ENCODE measurements at places on chromosomes 6 and 20. TPM values are rescaled to one million over a fixed set of nuclear protein-coding genes. Genes with fewer than 3 reads are reported as not detected.
A peak's percentile ranks its signal among the peaks of the same experiment; 100 is the strongest.

DNA sequence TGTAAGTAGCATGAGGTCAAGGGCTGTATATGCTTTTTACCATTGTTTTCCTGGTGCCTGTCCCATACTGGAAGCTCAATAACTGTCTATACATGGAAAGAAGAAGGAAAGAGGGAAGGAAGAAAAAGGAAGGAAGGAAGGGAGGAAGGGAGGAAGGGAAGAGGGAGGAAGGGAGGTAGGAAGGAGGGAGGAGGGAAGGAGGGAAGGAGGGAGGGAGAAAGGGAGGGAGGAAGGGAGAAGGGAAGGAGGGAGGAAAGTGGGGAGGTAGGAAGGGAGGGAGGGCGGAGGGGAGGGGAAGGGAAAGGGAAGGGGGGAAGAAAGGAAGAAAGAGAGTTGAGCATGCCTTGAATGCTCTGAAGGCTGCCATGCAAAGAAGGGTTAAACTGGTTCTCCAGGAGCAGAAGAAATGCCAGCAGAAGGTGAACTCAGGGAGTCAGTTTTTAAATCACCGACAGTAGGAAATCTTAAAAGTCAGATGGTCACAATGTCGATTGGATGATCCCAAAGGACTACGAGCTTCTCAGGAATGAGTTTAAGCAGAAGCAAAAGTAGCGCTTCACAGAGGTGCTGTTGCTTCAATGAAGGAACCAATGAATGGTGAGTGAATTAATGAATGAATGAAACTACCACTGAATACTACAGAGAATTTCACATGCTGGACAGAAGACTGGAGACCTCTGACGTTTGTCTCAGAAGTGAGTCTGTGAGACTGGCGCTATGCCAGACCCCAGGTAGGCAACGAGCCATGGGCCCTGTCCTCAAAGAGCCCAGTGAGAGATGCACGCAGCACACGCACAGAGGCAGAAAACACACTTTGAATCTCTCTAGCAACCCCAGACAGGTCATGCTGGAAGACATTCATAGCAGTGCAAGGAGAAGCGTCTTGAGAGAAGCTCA is 117.6 kb downstream of the MRPL14 start:
- no peak overlapping the region for H3K4me3 ChIP-seq
- no peaks in the 10 kb centered on the region for H3K36me3 ChIP-seq
- no peak for DNase-seq
- H3K4me1 ChIP-seq = peaks cover 44% of the 10 kb centered on the region

DNA sequence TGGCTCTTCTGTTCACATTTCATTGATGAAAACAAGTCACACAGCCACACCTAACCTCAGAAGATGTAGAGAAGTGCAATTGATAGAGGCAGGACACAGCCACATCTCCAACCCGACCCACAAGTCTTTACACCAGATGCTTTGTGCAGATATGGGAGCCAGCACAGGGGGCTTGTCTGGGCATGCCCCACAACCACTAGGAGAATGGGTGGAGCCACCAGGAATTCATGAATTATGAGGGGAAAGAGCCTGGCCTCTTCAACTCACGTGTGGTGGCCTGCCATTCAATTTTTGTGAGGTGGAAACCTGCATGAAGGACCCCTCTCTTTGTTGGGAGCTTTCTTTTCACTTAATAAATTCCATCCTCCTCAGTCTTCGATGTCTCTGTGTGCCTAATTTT is 79.1 kb downstream of the OGFRL1 start:
- no peak overlapping the region for H3K4me3 ChIP-seq
- H3K27me3 ChIP-seq = no peaks in the 10 kb centered on the region
- peaks cover 10% of the 10 kb centered on the region for H3K36me3 ChIP-seq
- H3K27ac ChIP-seq = no peak overlapping the region
- H3K4me1 ChIP-seq = peaks cover 34% of the 10 kb centered on the region

- no peaks in the 10 kb centered on the region for H3K36me3 ChIP-seq
- no peak overlapping the region for H3K27ac ChIP-seq
- H3K27me3 ChIP-seq = no peaks in the 10 kb centered on the region
- peaks cover 24% of the 10 kb centered on the region for H3K4me1 ChIP-seq
These were observed 54.7 kb downstream of the MOCS1 start for GRCh38 chr6:39879535-39879934.

The FRK gene
- total RNA-seq = 0.91 TPM

- no peaks in the 10 kb centered on the region for H3K27me3 ChIP-seq
- peaks cover 26% of the 10 kb centered on the region for H3K4me1 ChIP-seq
- peaks cover 22% of the 10 kb centered on the region for H3K36me3 ChIP-seq
- no peak for DNase-seq
These were observed 569 bp upstream of the CDC5L start for GRCh38 chr6:44386929-44387345.

DNA sequence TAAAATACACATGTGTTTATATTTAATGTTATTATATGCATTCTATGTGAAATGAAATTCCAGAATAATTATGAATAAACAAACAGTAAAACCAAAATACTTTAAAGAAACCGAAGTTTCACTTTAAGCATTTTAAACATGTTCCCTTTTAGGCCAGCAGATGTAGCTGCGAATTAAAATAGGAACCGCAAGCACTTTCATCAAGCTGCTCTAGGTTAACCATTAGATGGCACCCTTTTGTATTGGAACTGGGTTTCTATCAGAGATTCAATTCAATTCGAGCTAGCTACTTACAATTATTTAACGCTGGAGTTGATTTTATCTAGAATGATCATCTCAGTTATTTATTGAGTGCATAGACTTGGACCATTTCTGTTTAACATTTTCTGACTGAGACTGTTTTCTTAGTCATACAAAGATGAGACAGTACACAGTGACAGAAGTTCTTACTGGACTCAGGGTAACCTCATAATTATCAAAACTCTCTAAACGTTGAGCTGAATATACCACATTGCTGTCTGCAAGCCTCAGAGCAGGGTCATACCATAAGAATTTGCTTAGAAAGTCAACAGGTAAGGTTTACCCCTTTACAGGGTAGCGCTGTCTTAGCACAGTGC is 8.5 kb downstream of the TMEM242 start:
- DNase-seq = no peak
- peaks cover 7% of the 10 kb centered on the region for H3K4me1 ChIP-seq
- H3K36me3 ChIP-seq = peaks cover 32% of the 10 kb centered on the region
- no peaks in the 10 kb centered on the region for H3K27me3 ChIP-seq
- H3K27ac ChIP-seq = no peak overlapping the region

DNA sequence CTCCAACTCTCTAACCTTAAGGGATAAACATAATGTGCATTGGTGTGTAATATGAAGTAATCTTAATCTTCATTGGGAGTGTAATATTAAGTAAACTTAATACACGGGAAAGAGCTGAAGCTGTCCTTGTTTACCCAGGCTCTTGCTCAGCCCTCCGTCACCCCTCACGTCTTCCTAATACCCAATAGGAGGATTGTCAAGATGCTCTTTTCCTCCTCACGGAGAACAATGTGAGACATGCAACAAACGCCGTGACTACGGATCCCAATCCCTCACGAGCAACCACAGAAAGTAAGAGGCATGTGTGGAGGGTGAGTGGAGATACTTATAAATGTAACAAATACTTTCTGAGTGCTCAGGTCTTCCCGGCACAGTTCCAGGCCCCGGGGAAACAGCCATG is 11.0 kb downstream of the KIF16B start:
- no peak overlapping the region for H3K27ac ChIP-seq
- H3K4me1 ChIP-seq = no peaks in the 10 kb centered on the region
- H3K36me3 ChIP-seq = no peaks in the 10 kb centered on the region
- no peak overlapping the region for H3K4me3 ChIP-seq
- no peak for DNase-seq
- no peaks in the 10 kb centered on the region for H3K27me3 ChIP-seq

The CLDN20 gene
- total RNA-seq = not detected

- peaks cover 63% of the 10 kb centered on the region for H3K4me1 ChIP-seq
- no peak overlapping the region for H3K27ac ChIP-seq
- H3K36me3 ChIP-seq = peaks cover 66% of the 10 kb centered on the region
These were observed 41.9 kb downstream of the TRAM2 start for GRCh38 chr6:52534966-52535390.

DNA sequence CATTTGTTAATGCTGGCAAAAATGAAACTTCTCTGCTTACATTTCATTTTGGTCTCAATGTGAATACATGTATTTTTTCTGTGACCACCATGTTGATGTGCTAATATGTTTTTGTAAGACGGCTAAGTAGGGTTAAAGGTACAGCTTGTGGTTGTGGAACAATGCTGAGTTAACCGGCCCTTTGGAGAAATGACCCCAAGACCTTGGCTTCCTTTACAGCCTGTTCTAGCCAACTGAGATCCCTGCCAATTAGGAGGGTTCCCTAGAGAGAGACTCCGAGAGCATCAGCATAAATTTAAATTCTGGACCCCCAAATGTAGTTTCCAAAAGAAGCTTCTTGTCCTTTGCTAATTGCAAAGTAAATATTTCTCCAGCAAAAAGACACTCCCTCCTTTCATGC is 44.4 kb downstream of the RSPO3 start:
- DNase-seq = no peak
- H3K4me3 ChIP-seq = no peak overlapping the region
- no peaks in the 10 kb centered on the region for H3K4me1 ChIP-seq
- H3K27ac ChIP-seq = no peak overlapping the region

The KCNK15 gene
- not detected for total RNA-seq

- no peak for DNase-seq
- H3K4me1 ChIP-seq = peaks cover 8% of the 10 kb centered on the region
- H3K36me3 ChIP-seq = no peaks in the 10 kb centered on the region
These were observed 44.1 kb upstream of the ERVFRD-1 start for GRCh38 chr6:11155589-11155988.

The SLC22A3 gene
- not detected for total RNA-seq

DNA sequence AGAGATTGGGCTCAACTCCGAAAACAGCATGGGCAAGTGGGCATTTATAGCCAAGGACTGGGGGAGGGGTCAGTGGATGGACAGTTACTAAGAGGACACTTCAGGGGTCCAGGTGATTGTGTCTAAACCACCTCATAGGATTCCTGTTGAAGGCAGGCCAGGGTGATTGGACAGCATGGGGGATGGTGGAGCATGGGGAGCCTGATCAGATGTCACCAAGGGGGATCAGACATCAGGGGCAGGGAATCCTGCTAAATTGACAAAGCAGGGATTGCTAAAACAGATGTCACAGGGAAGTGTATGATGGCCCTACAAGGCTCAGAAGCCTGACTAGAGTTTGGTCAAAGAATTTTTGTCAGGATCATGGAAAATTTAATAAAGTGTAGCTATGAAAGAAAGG is 2.4 kb upstream of the PYGB start:
- no peaks in the 10 kb centered on the region for H3K27me3 ChIP-seq
- no peak overlapping the region for H3K4me3 ChIP-seq
- DNase-seq = no peak
- H3K36me3 ChIP-seq = peaks cover 19% of the 10 kb centered on the region

GRCh38 chr6:11865680-11866300 is 87.2 kb upstream of the ADTRP start:
- H3K27me3 ChIP-seq = no peaks in the 10 kb centered on the region
- H3K36me3 ChIP-seq = no peaks in the 10 kb centered on the region
- no peak for DNase-seq
- H3K4me3 ChIP-seq = no peak overlapping the region

DNA sequence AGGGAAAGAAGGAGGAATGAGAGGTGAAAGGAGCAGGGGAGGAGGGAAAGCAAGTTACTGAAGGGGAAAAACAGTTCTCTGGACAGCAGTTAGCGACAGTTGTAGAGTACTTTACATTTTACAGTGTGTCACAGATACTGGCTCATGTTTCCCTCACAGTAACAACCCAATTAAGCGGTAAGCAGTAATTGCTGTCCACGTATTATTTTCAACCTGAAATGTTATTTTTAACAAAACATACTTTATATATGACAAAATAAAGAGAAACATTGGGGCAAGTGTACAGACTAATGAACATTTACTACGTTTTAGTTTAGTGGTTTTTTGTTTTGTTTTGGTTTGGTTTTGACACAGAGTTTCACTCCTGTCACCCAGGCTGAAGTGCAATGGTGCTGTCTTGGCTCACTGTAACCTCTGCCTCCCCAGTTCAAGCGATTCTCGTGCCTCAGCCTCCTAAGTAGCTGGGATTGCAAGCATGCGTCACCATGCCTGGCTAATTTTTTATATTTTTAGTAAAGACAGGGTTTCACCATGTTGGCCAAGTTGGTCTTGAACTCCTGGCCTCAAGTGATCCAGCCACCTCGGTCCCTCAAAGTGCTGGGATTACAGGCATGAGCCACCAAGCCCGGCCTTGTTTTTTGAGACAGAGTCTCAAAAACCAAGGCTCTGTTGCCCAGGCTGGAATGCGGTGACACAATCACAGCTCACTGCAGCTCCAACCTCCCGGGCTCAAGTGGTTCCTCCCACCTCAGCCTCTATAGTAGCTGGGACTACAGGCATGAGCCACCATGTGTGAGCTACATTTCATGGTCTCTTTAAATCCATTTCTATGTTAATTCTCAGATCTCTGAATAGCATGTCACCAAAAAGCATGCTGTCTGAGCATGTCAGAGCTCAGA is 22.6 kb upstream of the BTN3A2 start:
- peak; percentile 72 for DNase-seq
- H3K27ac ChIP-seq = no peak overlapping the region
- H3K27me3 ChIP-seq = no peaks in the 10 kb centered on the region
- H3K4me1 ChIP-seq = peaks cover 29% of the 10 kb centered on the region

The ACSS1 gene
- 4.9 TPM for total RNA-seq

DNA sequence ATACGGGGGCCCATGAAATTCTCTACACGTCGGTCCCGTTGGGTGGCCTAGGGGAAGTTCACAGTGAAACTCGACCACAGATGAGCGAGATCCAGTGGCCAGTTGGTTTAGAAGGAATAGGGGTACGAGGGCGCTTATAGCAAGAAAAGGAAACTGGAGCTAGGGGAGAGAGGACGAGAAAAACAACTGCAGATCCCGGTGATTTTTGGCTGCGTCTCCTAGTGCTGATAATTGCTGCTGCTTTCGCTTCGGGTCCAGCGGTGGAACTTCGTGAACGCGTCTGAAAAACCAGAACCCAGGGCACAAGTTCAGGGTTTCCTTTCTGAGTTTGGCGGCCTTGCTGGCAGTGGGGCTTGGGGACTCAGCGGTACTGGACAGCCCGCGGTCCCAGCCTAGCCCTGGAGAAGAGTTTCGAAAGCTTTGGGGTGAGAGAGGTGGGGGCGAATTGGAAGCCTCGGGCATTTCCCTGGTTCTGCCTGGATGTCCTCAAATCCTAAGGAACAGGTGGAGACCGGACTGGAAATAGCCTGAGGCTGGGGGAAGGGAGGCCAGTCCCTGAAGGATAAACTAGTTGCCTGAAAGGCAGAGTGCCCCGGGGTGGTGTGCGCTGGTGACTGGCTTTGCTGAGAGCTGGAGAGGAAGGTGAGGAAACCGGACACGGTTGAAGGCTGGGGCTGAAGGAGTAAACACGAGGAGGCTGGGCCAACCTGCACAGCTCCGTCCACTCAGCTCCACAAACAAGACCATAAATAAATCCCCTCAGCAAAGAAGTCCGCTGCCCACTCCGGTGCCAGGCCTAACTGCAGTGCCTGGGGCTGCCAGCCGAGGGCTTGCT is 793 bp downstream of the GMPR start:
- DNase-seq = no peak
- no peaks in the 10 kb centered on the region for H3K36me3 ChIP-seq
- peak overlapping the region; percentile 52 for H3K4me3 ChIP-seq
- H3K4me1 ChIP-seq = peaks cover 49% of the 10 kb centered on the region

Data from SJSA1 (cell line).